ENCODE measurements at places on chromosomes 16 and 17.

- no peak for DNase-seq
Observed at GRCh38 chr17:27506348-27507218, 50.3 kb downstream of the KSR1 start.

GRCh38 chr17:66786107-66786506 lies 48.8 kb upstream of the CACNG5 start:
- DNase-seq: no peak

- DNase-seq: no peak
Observed at GRCh38 chr16:87662254-87663204, 60.2 kb downstream of the JPH3 start.

DNA sequence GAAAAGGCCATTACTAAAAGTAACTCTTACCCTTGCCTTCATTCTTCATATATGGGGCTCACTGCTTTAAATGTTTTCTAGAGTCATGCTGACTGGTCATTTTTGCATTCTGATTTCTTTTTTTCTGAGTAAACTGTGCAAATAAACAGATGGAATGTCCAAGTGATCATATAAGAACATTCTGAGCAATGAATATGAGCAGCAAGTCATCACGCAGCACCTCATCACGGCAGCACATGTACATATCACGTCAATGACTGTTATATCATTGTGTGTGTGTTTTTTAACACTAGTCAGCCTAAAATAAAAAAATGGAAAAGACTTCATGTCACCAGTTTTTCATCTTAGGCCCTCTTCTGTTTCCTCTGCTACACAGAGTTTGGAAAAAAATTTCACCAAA lies 490.0 kb upstream of the ZFHX3 start:
- no peak for DNase-seq

- DNase-seq: no peak
Observed at GRCh38 chr16:13471036-13471435, 448.9 kb upstream of the ERCC4 start.

- DNase-seq: peak; percentile 5
Observed at GRCh38 chr17:9470171-9470570, 105.4 kb downstream of the STX8 start.

- no peak for DNase-seq
Observed at GRCh38 chr16:80202831-80203413, 337.9 kb upstream of the DYNLRB2 start.

GRCh38 chr16:30838876-30839471 lies 52.0 kb upstream of the ZNF629 start:
- DNase-seq: no peak

DNA sequence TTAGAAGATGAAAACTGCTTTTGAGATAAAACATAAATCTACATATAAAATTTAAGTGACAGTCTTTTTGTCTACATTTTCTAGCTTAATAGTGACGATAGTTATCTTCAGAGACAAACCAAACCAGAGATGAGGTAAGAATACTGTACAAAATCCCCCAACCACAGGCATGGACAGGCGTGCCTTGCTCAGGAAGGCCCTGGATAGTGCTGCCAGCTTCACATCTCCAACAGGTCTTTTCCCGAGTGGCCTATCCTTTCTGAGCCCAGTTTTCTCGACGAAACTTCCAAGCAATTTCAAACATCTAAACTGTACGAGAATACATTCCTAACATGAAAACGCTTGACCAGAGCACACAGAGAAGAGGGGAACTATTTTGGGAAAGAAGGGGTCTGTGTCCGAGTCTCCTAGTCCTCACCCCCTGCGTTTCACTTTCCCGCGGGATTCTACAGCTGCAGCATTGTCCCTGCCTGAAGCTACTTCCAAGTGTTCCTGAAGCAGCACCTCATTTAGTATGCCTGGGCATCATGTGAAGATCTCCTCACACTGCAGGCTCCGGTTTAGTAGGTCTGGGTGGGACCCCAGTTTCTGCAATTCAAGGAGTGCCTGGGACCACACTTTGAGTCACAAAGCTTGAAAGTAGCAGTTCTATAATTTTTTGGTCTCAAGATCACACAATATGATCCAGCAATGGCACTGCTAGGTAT lies 37.8 kb downstream of the GNA13 start:
- no peak for DNase-seq

- DNase-seq: no peak
Observed at GRCh38 chr16:56921571-56921970, 10.4 kb upstream of the HERPUD1 start.

DNA sequence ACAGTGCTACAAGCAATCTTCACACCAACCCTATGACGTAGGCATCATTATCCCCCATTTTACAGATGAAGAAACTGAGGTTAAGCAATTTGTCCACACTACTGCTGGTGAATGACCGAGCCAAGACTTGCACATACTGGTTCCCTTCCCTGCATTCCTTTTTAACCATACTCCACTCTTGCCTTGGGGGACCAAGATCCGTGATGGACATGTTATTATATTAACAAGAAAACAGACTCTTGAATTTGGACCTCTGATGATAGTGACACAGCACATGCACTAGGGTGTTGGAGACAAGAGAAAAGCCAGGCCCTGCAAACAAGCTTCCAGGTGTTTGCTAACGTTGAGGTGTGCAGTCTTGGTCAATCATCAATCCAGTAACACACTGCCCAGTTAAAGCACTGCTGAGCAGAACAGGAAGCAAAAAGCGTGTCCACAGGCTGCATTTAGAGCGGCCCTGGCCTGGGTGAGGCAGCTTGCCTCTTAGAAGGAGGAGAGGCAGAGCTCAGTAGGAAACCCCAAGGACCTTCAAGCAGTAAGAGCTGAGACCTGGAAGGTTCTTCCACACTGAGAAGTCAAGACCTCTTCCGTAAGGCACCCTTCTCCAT lies 36.7 kb downstream of the HNF1B start:
- DNase-seq: no peak

- no peak for DNase-seq
Observed at GRCh38 chr17:66548659-66549310, 246.4 kb downstream of the PRKCA start.

- DNase-seq: no peak
Observed at GRCh38 chr17:62562656-62563055, 64.8 kb upstream of the MRC2 start.

DNA sequence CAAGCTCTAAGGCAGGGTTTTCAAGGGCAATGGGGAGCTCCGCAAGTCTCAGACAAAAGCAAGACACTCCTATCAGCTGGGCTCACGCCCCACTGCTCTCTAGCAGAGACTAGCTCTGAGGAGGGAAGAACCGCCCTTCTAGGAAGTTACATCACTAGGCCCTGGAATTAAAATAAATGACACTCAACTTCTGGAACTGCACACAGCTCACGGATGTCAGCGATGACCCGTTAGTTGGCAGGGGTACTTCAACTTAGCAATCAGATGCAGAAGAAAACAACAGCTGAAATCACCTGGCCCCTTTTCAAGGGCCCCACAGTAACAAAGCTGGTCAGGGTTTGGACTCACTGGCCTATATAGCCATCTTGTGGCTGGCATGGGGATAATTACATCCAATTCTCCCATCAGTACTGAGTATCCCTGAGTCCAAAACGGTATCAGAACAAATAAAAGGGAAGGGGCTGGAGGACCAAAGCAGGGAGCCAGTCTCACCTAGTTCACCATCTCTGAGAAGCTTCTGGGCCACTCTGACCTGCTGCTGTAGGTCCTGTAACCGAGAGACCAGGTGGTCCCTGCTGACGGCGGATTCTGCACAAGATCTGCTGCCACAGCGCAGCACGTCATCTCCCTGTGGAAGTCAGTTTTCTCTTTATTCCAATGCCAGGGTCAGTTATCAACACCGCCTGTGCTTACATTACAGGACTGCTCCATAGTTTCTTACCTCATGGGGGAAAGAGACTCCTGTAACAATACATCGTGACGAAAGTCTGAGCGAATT lies 22.2 kb downstream of the SERPINF1 start:
- DNase-seq: peak; percentile 75

DNA sequence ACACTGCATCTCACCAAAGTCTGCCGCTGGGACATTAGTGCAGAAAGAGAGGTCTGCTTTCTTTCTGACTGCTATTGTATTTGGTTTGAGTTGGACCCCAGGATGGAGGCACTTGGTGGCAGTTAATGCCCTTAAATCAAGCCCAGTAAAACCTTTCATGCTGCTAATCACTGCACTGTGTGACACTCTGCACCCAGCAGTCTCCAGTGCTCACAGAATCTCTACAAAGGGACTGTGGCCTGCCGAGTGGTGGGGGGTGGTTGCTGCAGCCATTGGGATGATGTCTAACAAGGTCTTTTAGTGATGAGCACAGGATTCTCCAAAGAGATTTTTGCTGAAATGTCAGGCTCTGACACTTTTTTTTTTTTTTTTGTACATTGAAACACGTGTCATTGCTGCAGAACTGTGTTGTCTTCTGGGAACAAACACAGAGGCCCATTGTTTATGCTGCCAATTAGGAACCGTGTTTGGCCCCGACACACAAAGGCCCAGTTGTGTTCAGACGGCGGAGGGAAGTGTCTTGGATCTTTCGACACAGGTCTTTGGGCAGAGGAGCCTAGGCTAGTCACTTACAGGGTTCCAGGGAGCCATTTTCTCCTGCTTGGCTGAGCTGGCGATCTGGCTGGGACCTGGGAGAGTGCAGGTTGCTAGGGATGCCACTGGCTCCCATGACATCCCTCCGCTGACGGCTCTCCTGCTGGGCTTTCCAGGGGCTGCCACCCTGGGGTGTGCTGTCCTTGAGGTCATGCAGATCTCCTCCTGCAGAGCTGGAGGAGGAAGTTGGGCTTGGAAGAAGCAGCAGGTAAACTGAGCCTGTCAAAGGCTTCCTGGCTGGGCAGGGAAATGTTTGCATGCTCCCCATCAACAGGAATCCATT lies 16.2 kb upstream of the TNRC6C start:
- peak; percentile 98 for DNase-seq

DNA sequence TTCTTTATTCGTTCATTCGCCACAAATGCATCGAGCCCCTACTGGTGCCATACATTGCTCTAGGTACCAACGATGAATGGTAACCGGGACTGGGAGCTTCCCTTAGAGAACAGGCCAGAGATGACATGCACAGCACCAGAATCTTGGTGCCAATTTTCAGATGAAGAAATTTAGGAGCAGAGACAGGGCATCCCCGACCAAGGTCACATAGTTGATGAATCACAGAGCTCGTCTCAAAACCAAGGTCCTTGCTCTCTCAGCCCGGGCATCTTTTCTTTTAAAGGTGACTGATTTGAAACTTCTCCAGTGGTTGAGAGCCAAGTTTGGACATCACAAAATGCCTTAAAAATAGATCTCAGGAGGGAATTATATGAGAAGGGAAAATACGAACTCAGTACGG lies 73.2 kb upstream of the C16orf82 start:
- no peak for DNase-seq

- no peak for DNase-seq
Observed at GRCh38 chr17:67245694-67246402, 852 bp upstream of the HELZ start.

DNA sequence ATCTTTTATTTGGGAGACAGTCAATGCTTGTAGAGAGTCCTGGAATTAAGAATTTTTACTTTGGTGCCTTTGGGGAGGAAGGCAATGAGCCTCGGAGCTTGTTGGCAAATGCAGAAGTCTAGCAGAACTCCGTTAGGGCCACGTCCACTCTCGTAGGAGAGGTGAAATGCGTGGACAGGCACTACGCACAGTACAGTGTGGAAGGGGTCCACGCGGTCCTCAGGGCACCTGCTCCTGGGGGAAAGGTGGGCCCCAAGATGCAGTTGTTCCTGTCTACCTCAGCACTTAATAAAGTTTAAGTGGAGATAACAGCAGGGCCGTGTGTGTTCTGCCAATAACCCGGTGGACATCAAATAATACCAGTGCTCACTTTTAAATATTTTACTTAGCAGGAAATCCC lies 1.8 kb downstream of the RAB11FIP3 start:
- no peak for DNase-seq

GRCh38 chr17:64276961-64277505 lies 14.0 kb upstream of the TEX2 start:
- DNase-seq: no peak

GRCh38 chr16:17567455-17567854 lies 96.7 kb upstream of the XYLT1 start:
- DNase-seq: no peak

DNA sequence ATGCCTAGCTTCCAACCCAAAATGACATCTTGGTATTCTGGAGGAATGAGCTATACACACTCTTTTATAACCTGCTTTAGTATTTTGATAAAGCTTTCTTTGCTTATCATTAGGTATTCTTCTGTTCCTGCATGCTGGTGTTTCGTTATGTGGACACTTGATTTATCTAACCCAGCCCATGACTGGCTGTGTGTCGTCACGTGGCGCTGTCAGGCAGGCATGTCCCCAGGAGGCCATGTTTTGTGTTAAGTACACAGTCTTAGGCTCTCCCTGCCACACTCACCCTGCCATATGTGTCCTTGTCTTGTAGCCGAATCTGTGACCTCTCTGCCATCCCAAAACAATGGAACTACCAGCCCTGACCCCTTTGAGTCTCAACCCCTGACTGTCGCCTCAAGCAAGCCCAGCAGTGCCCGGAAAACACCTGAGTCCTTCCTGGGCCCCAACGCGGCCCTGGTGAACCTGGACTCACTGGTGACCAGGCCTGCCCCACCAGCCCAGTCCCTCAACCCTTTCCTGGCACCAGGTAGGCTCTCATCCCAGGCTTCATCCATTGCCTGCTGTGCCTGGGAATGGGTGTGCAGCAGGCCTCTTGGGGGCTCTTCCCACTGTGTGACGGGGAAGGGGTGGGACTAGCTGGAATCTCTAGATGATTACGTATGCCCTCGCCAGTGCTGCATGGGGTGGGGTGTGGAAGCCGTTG lies 30.8 kb downstream of the B9D1 start:
- DNase-seq: no peak

DNA sequence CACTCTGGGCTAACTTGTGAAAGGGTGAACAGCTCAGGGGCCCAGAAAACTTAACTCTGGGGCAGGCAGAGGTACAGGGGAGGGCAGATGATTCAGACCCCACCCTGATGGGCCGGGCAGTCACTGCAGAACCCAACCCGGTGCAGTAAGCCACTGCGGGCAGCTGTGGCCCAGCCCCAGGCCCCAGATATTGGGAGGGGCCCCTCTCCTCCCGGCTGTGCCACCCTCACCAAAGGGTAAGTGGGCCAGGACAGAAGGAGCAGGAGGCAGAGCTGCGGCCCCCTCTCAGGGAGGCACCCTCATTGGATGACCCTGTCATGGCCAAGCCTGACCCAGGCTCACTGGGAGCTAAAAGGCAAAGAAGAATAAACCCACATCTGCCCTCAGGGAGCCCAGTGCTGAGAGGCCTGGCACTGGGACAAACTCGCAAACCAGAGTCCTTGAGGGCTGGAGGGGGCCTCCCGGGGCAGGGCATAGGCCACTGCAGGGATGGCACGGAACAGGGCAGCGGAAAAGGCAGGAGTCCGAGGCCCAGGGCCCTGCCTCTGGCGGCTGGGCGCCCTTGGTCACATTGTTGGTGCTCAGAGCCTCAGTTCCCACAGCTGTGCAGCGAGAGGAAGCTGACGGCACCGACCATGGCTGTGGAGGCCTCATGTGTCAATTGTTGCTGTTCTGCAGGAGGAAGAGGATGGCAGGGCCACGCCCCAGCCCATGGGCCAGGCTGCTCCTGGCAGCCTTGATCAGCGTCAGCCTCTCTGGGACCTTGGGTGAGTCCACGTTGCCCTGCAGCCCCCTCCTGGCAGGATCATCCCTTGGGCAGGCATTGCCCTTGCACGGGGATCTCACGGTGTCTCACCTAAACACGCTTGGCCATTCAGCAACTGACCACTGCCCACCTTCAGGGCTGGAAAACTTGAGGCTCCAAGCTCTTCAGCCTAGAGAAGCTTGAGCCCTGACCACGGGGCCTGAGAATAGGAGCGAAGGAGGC lies 3.1 kb downstream of the ITGB4 start:
- DNase-seq: no peak

All from pons (tissue), 1 donor.